ENCODE measurements at places on chromosomes 5 and 9.
A peak's percentile ranks its signal among the peaks of the same experiment; 100 is the strongest.

- DNase-seq, result no peak
Observed at GRCh38 chr5:72244862-72245371, 75.1 kb downstream of the MRPS27 start.

- no peak for DNase-seq
Observed at GRCh38 chr5:84437673-84438315, 53.1 kb upstream of the EDIL3 start.

GRCh38 chr9:130885484-130886375, 10.9 kb downstream of the QRFP start:
- no peak for DNase-seq

DNA sequence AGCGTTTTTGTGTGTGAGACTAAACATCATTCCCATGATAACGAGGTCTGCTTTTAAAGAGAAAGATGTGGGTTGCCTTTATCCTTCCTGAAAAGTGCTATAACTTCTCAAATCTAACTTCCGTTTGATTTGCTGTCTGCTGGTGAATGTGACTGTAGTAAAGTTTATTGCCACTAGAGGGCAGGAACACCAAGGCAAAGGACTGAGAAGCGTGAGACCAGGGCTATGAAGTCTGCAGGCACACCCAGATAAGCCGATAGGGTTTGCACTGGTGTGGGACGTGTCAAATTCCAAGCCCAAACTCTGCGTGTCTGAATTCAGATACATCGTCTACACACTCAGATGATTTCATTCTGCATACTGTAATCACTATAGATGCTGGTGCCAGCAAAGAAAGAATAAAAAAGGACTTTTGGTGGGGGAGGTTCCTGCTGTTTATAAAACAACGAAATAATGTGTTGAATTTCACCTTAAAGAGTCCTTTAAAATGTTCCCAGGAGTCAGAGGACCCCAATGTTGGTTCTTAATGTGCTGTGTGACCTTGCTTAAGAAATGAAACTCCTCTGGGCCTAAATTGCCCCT, 87.2 kb downstream of the PTTG1 start:
- DNase-seq, result peak; percentile 62

DNA sequence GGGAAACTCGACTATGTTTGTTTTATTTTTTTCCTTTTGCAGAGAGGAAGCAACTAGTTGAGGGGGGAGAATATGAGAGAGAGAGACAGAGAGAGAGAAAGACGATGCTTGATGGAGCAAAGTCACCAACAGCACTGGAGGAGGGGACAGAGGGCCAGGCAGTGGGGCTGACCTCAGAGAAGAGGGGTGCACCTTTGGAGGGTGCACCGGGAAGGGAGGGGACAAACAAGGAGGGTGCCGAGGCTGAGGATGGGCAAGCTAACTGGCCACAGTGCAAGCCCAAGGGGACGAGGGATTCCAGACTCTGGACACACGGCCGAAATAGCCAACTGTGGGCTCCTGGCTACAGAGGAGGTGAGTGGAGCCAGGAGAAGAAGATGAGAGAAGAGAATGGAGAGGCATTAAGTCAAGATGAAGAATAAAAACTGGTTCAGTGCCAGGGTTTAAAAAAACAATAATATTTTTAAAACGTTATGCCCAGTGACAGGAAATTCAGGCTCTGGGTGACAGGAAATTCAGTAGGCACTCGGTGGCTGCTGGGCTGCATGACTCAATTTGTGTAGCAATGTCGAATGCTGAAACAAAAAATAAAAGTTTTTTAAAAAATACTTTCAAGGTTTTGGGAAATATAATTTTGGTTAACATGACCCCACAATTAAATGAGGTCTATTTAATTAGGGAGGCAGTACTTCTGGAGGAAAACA, 13.3 kb upstream of the GLRX start:
- no peak for DNase-seq

GRCh38 chr5:53031695-53032096, 42.5 kb downstream of the ITGA2 start:
- no peak for DNase-seq

GRCh38 chr9:89444274-89444673, 53.6 kb downstream of the SEMA4D start:
- DNase-seq, result no peak

- DNase-seq, result no peak
Observed at GRCh38 chr5:150377964-150378694, 20.6 kb downstream of the TCOF1 start.

DNA sequence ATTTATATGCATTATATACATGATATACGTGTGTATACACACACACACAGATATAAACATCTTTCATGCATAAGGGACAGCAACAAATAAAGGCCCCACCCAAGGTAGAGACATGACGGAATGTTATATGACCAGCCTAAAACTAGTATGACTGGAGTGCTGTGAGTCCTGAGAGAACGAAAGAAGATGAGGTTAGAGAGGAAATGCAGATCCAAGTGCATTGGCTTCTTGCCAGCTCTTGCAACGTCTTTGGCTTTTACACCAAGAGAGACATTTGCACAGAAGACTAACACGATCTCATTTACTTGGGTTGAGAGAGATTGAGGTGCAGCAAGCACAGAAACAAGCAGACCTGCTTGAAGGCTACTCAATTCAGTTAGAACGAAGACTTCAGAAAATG, 23.0 kb downstream of the CDH10 start:
- DNase-seq, result no peak

Data from NCI-H2227 treated with DMSO at 0.1 percent for 48 hours (cell line).